ENCODE measurements at places on chromosomes 7 and 10.

GRCh38 chr10:49512121-49512809, 26.7 kb downstream of the ERCC6 start:
- DNase-seq: no peak

DNA sequence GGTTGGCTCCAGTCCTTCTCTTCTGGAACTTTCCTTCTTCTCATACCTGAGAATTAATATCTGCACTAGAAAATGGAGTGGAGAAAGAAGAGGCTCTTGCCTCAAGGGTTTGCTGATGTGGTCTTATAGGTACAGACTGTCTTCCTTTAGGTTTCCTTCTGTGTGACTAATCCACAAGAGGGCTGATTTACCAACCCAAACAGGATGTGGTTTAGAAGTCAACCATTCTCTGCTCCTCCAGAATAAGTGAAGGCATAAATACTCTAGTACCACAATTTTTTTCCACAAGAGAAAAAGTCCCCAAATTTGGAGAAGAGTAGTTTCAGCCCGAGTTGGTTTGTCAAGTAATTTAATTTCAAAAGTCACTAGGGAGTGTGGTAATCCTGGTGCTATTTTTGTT, 85.8 kb downstream of the NRP1 start:
- DNase-seq: no peak

- DNase-seq: no peak
Observed at GRCh38 chr7:142088022-142088714, 23.4 kb upstream of the MGAM2 start.

DNA sequence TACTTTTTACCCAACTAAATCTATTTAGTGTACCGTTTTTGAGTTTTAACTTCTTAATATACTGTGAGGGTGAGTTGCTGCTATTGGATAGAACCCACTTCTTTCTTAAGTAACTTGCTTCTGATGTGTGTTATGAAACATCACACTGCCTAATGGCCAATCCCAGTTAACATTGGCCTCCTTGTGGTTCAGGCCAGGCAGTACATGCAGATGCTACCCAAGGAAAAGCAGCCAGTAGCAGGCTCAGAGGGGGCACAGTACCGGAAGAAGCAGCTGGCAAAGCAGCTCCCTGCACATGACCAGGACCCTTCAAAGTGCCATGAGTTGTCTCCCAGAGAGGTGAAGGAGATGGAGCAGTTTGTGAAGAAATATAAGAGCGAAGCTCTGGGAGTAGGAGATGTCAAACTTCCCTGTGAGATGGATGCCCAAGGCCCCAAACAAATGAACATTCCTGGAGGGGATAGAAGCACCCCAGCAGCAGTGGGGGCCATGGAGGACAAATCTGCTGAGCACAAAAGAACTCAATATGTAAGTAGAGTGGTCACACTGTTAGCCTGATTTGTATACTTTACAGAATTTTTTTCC, 39.7 kb downstream of the TES start:
- no peak for DNase-seq

GRCh38 chr10:74383642-74384041, 232.6 kb downstream of the ADK start:
- no peak for DNase-seq

- no peak for DNase-seq
Observed at GRCh38 chr10:15140698-15141097, 27.8 kb downstream of the NMT2 start.

- DNase-seq: no peak
Observed at GRCh38 chr10:6999232-6999925, 411.5 kb downstream of the SFMBT2 start.

DNA sequence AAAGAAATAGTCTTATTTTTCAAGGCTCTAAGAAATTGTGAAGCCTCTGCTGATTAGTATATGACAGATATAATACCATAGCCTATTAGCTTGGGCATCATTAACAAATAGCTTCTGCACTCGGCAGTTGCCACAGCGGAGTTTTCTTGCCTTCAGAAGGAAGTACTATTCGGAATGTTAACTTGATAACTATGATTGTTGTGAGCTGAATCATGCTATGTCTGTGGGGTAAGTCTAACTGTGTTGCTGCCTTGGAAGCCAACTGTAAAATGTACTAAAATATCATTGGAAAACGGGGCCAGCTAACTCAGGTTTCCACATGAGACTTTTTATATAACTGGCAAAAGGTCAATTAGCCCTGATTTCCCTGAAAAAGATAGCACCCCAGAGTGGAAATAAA, 93.2 kb downstream of the TWIST1 start:
- no peak for DNase-seq

GRCh38 chr10:45425621-45426563, 51.9 kb downstream of the ALOX5 start:
- DNase-seq: no peak

GRCh38 chr10:29925771-29926692, 133.4 kb downstream of the JCAD start:
- no peak for DNase-seq

DNA sequence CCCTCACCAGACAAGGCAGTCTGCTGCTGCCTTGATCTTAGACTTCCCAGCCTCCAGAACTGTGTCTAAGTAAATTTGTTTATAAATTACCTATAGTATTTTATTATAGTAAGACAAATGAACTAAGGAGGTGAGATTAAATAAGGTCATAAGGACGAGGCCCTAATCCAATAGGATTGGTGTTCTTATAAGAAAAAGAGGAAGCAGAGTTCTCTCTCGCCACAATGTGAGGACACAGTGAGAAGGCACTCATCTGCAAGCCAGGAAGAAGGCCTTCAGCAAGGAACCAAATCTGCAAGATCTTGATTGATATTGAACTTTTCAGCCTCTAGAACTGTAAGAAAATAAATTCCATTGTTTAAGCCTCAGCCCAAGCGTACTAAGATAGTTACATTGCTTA, 6.1 kb upstream of the ZNF438 start:
- DNase-seq: no peak

DNA sequence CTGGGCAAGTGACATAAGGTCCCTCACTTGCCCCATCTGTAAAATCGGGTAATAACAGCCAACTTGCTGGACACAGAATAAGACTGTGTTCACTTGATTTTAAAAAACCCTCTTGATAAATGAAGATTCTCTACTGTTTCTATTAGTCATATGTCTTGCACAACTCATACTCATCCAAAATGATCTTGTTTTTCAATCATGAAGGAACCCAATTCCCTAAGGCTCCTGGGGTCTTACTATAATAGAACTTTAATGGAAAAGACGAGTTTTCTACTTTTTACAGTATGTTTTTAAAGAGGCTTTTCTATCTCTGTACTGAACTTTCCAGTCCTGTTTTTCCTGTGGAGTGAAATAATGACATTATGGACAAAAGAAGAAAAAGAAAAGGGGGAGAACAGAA, 103.8 kb downstream of the ARID5B start:
- DNase-seq: no peak

DNA sequence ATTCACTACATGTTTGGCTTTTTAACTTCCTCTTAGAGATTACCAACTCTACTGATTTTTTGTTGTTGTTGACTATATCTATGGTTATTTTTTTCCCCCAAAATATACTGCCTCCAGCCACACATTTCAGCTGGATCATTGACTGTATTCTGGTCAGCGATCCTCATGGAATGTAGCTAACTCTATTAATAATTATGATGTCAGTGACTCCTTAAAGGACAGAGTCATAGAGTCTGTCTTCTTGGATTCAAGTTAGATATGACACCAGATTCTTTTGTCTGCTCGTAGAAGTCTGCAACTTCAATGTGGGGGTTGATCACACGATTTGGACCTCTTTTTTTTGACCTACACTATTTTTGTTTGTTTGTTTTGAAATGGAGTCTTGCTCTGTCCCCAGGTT, 33.2 kb downstream of the UBN2 start:
- no peak for DNase-seq

- no peak for DNase-seq
Observed at GRCh38 chr10:79483948-79484347, 28.4 kb upstream of the EIF5AL1 start.

GRCh38 chr10:79275431-79275851, 71.8 kb upstream of the PPIF start:
- DNase-seq: no peak

DNA sequence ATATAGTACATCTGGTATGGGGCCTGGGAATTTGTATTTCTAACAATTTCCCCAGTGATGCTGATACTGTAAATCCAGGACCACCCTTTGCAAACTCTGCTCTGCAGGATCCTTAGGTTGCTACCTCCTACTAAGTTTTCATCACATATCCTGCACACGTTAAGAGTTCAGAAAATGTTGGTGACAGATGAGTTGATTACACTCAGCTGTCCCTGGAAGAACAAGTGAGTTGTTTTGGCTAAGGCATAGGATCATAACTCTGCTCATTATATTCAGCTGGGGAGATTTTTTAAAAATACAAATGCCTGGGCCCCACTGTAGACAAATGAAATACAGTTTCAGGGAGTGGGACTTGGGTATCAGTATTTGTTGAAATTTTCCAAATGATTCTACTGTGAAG, 274.6 kb upstream of the HABP2 start:
- no peak for DNase-seq

- no peak for DNase-seq
Observed at GRCh38 chr10:80760914-80761371, 223.2 kb downstream of the SH2D4B start.

DNA sequence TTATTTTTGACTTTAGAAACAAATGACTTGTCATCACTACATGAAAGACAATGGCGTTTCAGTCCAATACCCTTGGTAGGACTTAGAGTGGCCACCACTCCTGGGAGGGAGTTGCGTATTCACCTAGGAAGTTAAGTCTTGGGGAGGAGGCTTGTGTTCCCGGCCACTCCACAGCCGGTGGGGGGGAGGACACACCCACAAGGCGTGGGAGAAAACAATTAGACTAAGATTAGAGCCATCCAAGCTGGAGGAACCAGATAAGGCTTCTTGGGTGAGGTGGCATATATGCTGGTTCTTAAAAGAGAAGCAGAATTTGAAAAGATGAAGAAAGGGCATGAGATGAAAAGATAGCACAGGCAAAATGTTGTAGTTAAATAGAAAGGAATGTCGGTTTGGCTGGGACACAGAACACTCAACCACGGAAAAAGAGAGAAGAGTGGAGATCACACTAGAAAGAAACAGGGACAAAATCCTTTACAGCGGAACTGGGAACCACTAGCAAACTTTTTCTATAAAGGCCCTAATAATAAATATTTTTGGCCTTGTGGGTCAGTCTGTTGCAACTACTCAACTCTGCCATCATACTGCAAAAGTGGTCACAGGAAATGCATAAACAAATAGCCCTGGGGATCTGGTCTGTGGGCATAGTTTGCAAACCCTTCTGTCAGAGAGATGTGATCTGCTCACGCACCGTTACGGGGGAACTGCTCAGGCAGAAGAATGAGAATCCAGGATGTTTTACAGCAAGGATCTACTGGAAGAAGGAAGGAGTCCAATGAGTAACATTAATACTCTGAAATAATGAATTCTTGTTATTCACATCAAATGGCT, 651.8 kb downstream of the PARD3 start:
- DNase-seq: no peak

- DNase-seq: no peak
Observed at GRCh38 chr7:116776046-116776445, 86.3 kb upstream of the CAPZA2 start.

DNA sequence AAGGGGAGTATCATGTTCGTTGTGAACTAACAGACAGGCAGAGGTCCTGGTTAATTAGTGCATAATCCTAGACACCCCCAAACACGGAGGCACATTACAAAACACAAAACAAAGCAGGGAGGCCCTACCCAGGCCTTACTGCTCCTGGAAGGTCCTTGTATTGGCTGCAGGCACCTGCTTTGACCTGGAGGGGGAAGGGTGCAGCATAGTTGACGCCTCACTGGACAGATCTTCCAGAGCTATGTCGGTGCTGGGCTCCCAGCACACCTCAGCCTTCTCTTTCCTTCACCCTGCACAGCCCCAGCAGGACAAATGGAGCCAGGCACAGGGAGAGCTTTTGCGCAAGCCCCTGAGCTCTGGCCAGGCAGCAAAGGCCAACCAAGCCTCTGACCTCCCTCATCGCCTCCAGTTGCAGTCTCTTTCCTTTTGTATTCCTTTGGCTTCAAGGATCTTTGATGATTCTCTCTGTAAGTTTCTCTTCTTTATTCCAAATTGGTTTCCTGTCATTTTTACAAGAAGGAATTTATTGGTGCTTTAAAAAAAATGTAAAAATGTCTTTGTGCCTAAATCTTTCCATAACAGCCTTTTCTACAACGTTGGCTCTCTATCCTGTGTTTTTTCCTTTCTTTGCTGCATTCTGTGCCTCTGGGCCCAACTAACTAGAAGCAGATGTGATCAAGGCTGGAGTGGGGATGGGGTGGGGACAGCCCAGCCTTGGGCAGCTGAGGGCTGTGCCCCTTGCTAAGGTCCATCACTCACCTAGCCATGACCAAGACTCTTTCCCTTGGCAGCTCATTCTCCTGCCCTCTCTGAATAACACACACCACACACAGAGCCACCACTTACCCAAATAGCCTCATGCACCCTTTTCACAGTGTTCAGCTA, 317.1 kb upstream of the NPVF start:
- no peak for DNase-seq

- no peak for DNase-seq
Observed at GRCh38 chr7:75614401-75614800, 122.3 kb downstream of the SPDYE5 start.

GRCh38 chr7:74039337-74039736, 11.4 kb downstream of the ELN start:
- DNase-seq: no peak

GRCh38 chr7:29878081-29878688, 71.9 kb downstream of the WIPF3 start:
- DNase-seq: no peak

- DNase-seq: no peak
Observed at GRCh38 chr7:38187794-38188440, 9.9 kb downstream of the STARD3NL start.
